ENCODE measurements at places on chromosomes 6 and 20.

DNA sequence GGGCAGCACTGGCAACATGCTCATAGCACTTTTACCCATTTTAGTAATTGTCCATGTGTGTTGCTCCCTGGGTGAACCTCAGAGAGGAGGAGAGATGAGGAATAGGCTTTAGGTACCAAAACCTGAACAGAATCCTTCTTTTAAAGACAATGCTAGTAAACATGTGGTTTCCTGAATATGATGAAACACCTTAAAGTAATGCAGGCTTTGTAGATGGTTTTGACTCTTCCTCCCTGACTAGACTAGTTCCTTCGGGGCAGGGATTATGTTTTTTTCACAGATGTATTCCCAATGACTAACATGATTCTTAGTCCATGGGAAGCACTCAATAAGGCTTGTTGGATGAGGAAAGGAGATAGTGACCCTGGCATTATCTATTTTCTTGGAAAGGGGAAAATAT lies 367.6 kb upstream of the JAG1 start:
- no peak for DNase-seq

DNA sequence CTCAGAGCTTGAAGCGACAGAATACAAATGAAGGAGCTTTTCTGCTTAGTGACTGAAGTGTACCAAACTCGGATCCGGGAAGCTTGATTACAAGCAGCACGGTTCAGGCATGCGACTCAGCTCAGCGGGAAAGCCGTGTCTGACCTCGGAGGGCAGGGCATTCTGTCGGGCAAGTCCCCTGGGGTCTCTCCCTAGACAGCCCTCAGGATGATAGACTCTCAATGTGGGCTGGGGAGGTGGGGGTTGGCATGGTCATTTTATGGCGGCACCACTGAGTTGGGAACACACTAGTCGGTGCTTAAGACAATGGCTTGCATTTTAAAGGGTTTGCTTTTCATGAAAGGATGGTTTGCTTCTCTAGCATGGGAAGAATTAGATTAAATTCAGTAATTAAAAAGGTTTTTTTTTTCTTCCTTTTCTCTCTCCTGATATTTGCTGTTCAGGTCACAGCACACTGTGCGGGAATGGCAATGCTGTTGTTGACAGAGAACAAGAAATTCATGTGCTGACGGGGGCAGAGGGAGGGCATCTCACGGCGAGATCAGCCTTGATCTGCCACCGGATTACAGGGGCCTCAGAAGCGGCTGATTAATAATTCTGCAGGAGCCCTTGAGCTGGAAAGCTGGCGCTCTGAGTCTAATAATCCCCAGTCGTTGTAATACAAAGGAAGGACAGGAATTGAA lies 80.7 kb upstream of the TRAF3IP2 start:
- no peak for DNase-seq

DNA sequence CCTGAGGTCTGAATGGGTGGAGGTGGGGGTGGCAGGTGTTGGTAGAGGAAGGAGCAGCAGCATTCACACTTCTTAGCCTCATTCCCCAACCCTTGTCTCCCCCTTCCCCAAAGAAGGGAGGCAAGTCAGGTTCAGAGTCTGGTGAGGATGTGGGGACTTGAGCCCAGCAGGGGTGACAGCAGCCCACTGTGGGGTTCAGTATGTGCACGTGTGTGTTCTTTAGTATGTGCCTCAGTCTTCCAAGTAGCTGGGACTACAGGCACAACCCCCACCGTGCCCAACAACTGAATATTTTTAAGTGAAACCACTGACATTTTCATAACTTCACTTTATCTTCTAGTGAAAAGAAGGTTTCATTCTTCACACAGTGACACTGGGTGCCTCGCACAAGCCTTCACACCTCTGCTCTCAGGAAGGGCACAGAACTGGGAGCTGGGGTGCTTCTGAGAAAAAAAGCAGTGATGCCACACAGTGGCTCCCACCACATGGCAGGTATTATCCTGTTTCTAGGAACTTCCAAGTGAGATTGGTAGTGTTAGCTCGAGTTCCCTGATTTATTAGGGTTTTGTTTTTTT lies 33.4 kb upstream of the PRELID3B start:
- no peak for DNase-seq

GRCh38 chr6:166415306-166415705 lies 32.6 kb upstream of the MPC1 start:
- DNase-seq = no peak

DNA sequence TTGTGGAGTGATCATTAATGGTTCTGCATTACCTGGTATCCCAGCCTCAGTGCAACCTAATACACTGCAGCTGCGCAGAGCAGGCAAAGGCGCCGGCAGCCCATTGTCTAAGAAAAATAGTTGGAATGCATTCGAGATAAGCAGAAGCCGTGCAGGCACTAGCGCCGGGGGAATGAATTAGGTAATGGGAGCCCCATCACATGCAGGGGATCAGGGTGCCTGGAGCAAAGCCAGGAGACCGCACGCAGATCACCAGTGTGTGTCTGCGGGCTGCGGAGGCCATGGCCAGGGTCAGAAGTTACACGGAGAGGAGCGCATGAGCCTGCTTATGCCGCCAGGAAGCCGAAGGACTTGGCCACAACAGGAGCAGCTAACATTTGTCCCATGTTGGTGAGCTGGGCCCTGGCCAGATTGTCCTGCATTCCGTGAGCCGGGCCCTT lies 156.8 kb downstream of the DLL1 start:
- DNase-seq = no peak
